ENCODE measurements at places on chromosomes 5 and 9. TPM values are rescaled to one million over a fixed set of nuclear protein-coding genes. Genes with fewer than 3 reads are reported as not detected.

The SLC36A3 gene
- total RNA-seq: not detected

The WDR31 gene
- 3.7 TPM for total RNA-seq

The SLC1A3 gene
- total RNA-seq: 14.7 TPM

The MEIKIN gene
- total RNA-seq: not detected

The IL33 gene
- 30.9 TPM for total RNA-seq

The NR6A1 gene
- total RNA-seq: 1.7 TPM

The FBP1 gene
- 1.2 TPM for total RNA-seq

The FAM169A gene
- 1.5 TPM for total RNA-seq

The TUSC1 gene
- 7.9 TPM for total RNA-seq

The TMEM174 gene
- total RNA-seq: not detected

The LRRC19 gene
- total RNA-seq: 0.08 TPM

The FEM1C gene
- total RNA-seq: 9.0 TPM

The SEC24A gene
- total RNA-seq: 17.8 TPM

The RICTOR gene
- total RNA-seq: 18.1 TPM

The NTRK2 gene
- 9.8 TPM for total RNA-seq

The FBXO38 gene
- 22.4 TPM for total RNA-seq

The LHX2 gene
- total RNA-seq: not detected

The ANKS6 gene
- 13.8 TPM for total RNA-seq

The PCDHGA10 gene
- total RNA-seq: 5.3 TPM
